ENCODE measurements at places on chromosomes 1 and 21.

GRCh38 chr21:44752671-44753235, 41.4 kb upstream of the TSPEAR start:
- DNase-seq: peak; percentile 41

DNA sequence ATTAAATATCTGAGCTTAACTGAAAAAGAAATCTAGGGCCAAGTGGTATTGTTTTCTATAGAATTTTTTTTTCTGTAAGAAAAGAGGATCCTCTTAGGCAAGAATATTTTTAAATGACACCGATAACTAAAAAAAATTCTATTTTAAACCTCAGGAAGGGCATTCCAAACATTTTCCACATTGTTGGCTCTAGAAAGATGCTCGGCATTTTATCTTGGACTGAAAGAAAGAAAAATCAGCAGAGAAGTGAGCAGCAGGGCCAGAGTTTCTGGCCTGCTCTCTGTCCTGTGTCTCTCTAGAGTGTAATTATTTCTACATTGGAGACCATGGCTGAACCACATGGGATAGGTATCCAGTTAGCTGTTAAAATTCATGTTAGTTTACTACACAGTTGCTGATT, 192.5 kb upstream of the GREM2 start:
- no peak for DNase-seq

- DNase-seq: no peak
Measured at GRCh38 chr21:42925114-42925926, at the start of gene ERVH48-1. Gene ERVH48-1 (minus strand): TSS chr21:42925630. CDS start chr21:42919006, 6,624 bp downstream.

DNA sequence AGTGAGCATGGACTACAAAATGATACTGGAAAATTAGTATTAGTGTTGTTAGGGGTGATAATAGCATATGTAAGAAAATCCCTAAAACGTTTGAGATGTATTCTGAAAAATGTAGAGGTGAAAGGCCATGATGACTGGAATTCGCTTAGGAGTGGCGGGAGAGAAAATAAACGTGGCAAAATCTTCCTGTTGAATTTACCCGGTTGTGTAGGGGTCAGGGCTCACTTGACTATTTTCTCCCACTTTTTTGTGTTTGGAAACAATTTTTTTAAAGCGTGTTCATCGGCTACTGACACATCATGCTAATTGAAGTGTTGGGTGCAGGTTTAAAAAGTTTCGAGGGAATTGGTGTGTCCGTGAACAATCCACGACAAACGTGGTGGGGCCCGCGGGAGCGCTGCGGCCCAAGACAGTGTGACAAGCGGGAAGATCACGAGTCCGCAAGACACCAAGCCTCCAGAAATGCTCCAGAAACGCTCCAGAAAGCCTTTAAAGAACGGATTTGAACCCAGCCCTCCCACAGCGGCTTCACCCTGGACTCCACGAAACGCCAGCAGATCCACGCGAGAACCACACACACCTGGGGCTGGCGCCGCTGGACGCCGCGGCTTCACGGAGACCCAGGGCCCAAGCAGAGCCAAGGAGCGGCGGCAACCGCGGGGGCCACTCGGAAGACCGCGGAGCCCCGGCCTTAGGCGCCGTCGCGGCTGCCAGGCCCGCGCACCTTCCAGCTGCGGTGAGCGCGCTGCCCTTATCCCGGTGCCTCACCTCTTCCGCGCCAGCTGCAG, 573 bp downstream of the PSMG1 start:
- DNase-seq: peak; percentile 17

GRCh38 chr21:26077521-26077920, 93.0 kb downstream of the APP start:
- no peak for DNase-seq

GRCh38 chr1:244435562-244436205, 16.0 kb downstream of the ADSS2 start:
- DNase-seq: no peak

GRCh38 chr1:92095874-92096273, 15.7 kb downstream of the BTBD8 start:
- no peak for DNase-seq

- no peak for DNase-seq
Measured at GRCh38 chr1:35577071-35577998, 4.2 kb downstream of the TFAP2E start.

DNA sequence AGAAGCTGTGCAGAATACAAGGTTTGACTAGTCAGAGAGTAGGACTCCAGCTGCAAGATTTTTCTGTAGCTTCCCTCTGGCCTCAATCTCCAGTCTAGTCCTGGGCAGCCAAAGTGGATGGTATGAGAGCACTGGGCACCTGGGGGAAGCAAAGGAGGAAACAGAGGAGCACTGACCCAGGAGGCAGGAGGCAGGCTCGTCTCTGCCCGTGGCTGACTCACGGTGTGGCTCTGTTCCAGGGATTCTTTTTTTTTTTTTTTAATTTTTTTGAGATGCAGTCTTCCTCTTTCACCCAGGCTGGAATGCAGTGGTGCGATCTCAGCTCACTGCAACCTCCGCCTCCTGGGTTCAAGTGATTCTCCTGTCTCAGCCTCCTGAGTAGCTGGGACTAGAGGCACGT, 4.1 kb upstream of the NPPB start:
- DNase-seq: no peak

DNA sequence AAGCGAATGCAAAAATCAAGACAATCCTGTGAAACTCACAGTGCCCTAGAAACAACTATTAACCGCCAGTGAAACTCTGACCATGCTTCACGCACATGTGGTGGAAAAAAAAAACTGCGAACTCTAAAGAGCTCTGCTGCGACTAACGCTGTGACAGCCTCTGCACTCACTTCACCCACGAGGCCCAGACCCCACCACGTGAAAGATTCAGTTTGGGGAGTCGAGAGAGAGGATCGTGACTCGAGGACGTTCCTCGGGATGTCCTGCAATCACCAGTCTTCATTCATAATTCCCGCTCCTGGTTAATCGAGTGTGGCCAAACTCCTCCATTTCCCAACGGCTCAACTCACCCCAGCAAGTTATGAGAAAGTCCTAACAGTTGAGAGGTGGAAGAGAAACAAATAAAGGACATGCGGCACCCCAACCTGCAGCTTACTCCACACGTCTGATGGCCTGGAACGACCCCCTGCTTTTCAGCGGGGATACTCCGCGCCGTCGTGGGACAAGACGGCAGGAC, 1.1 kb downstream of the SERBP1 start:
- DNase-seq: peak; percentile 6

- DNase-seq: no peak
Measured at GRCh38 chr1:10685808-10686403, 110.5 kb downstream of the CASZ1 start.

- no peak for DNase-seq
Measured at GRCh38 chr1:36643371-36644270, 160.9 kb upstream of the CSF3R start.

DNA sequence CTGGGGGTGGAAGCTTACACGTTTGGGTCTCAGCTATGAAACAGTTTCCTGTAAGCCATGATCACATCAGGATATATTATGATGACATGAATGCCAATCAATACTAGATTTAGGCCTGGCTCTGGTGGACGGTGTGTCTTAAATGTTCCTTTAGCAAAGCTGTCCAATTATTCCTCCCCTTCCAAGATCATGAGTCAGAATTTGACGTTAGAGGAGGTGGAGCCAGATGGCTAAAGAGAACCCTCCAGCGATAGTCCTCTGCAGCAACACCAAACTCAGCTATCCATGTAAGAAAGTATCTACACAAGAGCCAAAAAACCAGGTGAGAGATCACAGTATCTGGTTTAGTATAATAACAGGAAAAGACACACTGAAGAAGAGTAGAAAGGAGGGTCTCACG, 47.8 kb downstream of the PACC1 start:
- no peak for DNase-seq

DNA sequence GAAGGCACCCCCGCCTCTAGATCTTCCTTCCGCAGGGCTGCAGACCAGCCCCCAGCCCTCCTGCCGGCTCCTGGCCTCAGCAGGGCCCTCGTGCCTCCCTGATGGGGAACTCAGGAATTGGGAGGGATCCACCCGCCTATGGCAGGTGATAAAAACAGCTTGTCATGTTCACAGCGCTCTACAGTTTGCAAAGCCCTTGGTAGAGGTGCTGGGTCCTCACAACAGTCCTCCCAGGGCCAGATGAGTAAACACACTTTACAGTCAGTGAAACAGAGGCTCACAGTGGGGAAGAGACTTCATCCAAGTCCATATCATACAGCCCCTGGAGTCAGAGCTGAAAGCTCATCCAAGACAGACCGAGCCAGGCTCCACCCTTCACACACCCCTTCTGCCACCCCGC, 97.0 kb upstream of the IFFO2 start:
- DNase-seq: no peak

DNA sequence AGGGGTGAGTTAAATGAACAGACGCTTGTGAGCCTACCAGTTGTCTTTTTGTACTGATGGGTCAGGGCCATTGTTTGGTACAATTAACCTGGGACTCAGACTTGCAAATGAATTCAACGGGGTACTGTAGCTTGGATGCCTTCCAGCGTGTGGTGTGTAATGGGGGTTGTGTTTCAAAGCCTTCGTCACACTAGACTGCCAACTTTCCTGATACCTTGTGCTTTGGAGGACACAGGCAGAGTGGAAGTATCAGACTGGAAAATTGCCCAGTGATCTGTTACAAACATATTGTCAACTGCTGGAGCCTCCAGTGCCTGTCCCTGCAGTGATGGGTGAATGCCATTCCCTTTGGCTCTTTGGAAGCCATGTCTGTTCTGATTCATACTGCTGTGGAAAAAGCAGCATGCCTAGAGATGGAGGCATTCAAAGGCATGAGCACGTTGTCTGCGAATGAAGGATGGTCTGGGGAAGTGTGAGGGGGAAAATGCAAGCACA, 384.5 kb downstream of the LMX1A start:
- DNase-seq: no peak

DNA sequence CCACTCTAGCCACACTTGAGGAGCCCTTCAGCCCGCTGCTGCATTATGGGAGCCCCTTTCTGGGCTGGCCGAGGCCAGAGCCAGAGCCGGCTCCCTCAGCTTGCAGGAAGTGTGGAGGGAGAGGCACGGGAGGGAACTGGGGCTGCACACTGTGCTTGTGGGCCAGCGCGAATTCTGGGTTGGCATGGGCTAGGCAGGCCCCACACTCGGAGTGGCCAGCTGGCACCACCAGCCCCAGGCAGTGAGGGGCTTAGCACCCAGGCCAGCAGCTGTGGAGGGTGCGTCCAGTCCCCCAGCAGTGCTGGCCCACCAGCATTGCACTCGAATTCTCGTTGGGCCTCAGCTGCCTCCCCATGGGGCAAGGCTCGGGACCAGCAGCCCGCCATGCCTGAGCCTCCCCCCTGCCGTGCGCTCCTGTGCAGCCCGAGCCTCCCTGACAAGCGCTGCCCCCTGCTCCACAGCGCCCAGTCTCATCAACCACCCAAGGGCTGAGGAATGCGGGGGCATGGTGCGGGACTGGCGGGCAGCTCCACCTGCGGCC, 785.9 kb upstream of the TPTE start:
- no peak for DNase-seq

- no peak for DNase-seq
Measured at GRCh38 chr1:2283991-2284895, 56.1 kb downstream of the SKI start.

DNA sequence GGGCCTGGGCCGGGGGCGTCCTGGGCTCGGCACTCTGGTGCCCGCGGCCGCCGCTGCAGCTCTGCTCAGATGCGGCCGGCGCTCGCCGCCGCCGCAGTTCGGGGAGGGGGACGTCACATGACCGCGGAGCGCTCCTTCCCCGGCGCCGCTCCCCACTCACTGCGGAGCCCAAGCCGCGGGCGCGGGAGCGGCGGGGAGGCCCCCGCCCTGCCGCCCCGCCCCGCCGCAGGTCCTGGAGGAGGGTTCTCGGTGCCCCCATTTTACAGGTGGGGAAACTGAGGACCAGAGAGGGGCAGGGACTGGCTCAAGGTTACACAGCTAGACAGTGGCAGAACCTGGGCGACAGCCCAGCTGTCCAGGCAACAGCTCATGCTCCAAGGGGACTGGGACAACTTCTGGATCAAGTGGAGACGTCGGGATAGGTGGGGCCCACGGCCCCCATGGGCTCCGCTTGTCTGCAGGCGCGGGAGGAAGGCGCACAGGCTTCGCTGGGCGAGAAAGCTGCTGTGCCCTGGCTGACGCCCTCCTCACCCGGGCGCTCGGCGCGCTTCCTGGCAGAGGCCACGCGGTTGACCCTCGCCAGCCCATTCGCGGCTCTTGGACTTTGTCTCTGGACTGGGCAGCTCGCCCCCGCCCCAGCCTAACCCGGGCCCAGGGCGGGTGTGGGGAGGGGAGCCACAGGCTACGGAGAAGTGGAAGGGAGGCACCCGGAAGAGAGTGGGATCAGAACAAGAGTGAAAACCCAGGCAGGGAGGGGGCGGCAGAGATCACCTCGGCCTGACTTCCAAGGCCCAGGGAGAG, at the start of gene RAP1GAP:
RAP1GAP (minus strand) TSS at position 100 of the 801 bp plus-strand sequence. CDS start 49,325 bp downstream, outside the sequence.
- peak; percentile 46 for DNase-seq

DNA sequence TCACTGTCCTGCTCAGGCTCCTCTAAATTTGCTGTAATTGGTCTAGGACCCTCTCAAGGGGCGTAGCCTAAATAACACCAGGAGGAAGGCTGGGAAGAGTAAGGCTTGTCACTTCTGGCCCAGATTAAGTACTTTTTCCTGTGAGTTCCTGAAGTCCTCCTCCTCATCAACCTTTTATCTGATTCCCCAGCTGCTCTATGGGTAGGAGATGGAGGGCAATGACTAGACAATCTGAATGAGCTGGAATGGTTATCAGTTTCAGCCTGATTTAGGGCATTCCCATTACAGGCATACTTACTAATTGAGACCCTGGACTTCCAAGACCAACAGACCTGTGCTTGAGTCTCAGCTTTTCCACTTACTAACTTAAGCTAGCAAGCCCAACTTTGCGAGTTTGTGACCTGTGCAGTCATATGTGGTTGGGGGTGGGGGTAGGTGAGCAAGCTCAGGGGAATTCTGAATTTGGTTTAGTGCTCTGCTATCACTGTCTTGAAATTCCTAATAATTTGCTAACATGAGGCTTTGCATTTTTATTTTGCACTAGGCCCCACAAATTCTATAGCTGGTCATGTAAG, 18.0 kb upstream of the FGGY start:
- no peak for DNase-seq

GRCh38 chr1:74717626-74718025, 15.2 kb downstream of the CRYZ start:
- DNase-seq: no peak

GRCh38 chr1:100543640-100544039, 5.7 kb downstream of the GPR88 start:
- no peak for DNase-seq

GRCh38 chr1:225691861-225692516, 39.1 kb upstream of the ENAH start:
- no peak for DNase-seq

DNA sequence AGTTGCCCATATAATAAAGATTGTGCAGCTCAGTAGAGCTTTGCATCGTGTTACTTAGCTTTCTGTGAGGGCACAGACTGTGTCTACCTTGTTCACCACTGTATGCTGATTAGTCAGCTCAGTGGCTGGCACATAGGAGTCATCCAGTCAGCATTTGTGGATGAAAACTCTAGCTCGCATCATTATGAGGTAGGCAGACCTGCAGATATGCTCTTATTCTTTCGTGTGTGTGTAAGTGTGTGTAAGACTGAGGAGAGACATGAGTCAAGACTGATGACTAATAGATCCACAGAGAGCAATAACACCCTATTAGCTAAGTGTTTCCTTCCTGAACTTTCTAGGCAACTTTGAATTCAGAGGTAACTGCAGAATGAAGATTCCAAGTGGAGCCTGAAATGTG, 17.1 kb downstream of the TTF2 start:
- DNase-seq: no peak

GRCh38 chr1:56436912-56437417, 142.4 kb downstream of the PLPP3 start:
- DNase-seq: no peak
